ENCODE measurements at places on chromosomes 6 and 20.

GRCh38 chr6:107114926-107115694, at the start of gene BEND3:
BEND3 (minus strand) TSS chr6:107115515; CDS start chr6:107099285, 16,230 bp downstream.
- H3K4me3 ChIP-seq, result peak within 1 kb of the TSS; percentile 77
- H3K36me3 ChIP-seq, result no peaks in the 10 kb centered on the region
- H3K27ac ChIP-seq, result peak within 1 kb of the TSS; percentile 77
- DNase-seq, result no peak
- peaks cover 16% of the 10 kb centered on the region for H3K4me1 ChIP-seq

DNA sequence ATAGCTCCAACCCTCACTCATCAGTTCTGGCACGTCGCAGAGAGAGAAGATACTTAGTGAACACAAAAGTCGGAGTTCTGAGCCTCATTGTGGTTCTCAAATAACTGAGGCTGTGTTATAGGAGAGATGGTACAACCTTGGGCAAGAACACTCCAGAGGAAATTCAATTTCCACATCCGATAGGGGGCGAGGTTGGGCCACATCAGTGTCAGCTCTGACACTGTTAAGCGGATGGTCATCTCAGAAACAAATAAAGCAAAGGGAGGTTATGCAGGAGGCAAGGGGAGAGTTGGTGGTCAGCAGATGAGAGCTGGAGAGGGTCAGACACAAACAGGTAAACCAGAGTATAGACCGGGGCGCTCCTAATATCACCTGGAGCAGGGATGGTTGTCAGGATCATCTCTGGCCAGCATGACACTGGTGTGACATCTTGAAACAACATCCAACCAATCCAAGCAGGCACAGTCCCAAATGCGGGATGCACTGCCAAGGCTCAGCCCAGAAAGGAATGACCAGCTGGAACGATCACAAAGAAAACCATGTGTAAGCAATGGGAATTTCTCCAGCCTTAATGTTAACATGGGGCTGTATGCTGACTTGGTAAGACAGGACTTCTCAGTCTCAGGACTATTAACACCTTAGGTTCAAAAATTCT, 331.8 kb downstream of the HACE1 start:
- peak overlapping the region; percentile 52 for H3K27ac ChIP-seq
- no peak overlapping the region for H3K4me3 ChIP-seq
- H3K36me3 ChIP-seq, result no peaks in the 10 kb centered on the region

DNA sequence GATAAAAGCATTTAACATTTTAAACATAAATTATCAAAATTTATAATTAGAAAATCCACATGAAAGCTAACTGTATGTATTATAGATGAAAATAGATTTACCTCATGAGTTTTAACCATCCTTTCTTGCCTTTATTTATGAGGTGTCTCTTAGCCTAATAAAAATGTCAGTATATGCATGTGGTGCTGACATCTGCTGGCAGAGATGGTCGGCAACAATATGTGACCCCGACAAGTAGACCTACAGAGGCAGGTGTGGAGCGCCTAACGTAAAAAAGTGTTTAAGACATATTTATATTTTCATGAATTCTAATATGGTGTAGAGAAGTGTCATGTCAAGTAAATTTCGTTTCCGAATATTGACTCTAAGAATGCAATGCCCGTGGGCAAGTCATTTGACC, 149.0 kb upstream of the FUT9 start:
- no peak for DNase-seq
- H3K27ac ChIP-seq, result no peak overlapping the region
- no peaks in the 10 kb centered on the region for H3K36me3 ChIP-seq
- no peak overlapping the region for H3K4me3 ChIP-seq
- H3K4me1 ChIP-seq, result no peaks in the 10 kb centered on the region

GRCh38 chr20:1757606-1758512, 100.3 kb upstream of the SIRPG start:
- no peaks in the 10 kb centered on the region for H3K36me3 ChIP-seq
- H3K27me3 ChIP-seq, result peaks cover 8% of the 10 kb centered on the region
- no peak overlapping the region for H3K4me3 ChIP-seq

GRCh38 chr20:7346562-7346961, 579.1 kb downstream of the BMP2 start:
- no peak for DNase-seq
- no peaks in the 10 kb centered on the region for H3K4me1 ChIP-seq

GRCh38 chr20:51801122-51801822, 1.0 kb downstream of the SALL4 start:
- DNase-seq, result no peak
- H3K27me3 ChIP-seq, result no peaks in the 10 kb centered on the region
- no peaks in the 10 kb centered on the region for H3K36me3 ChIP-seq
- peaks cover 11% of the 10 kb centered on the region for H3K4me1 ChIP-seq

- no peaks in the 10 kb centered on the region for H3K27me3 ChIP-seq
- 0 out of 2 replicates have a peak overlapping the region, but pooled peaks have one; percentile 31 for H3K27ac ChIP-seq
- H3K36me3 ChIP-seq, result no peaks in the 10 kb centered on the region
- no peak overlapping the region for H3K4me3 ChIP-seq
- peaks cover 9% of the 10 kb centered on the region for H3K4me1 ChIP-seq
Observed at GRCh38 chr20:21182832-21183563, 57.1 kb downstream of the KIZ start.

DNA sequence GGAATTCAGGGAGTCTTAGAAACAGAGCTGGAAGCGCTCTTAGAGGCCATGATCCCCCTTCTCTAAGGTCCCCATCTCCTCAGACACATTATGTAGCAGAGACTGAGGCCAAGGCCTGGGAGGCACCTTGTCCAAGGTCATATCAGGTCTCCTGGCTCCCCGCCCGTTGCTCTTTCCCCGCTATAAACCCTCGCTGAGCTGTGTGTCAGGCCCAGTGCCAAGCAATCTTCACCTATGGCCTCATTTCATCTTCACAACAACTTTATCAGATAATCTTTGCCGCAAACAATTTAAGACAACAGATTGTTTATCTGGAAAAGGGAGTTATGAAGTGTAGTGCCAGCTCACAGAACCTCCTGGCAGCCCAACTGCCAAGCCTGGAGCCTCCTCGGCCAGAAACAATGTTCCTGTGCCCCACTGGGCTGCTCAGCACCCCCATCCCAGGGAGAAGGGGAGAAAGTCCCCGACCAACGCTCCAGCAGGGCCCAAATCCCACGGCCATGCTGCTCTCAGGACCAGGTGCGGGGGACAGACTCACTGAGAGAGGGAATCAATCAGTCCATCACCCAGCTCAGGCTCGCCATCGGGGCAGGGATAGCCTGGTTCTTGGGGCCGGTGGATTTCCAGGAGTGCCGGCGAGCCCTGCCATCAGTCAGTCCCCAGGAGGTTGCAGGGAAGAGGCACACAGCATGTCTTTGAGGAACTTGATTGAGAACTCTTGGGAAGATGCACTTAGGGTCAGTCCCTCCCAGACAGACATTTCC, 16.9 kb upstream of the FANCE start:
- peak overlapping the region; percentile 35 for H3K27ac ChIP-seq
- no peaks in the 10 kb centered on the region for H3K27me3 ChIP-seq
- no peak for DNase-seq
- no peak overlapping the region for H3K4me3 ChIP-seq

DNA sequence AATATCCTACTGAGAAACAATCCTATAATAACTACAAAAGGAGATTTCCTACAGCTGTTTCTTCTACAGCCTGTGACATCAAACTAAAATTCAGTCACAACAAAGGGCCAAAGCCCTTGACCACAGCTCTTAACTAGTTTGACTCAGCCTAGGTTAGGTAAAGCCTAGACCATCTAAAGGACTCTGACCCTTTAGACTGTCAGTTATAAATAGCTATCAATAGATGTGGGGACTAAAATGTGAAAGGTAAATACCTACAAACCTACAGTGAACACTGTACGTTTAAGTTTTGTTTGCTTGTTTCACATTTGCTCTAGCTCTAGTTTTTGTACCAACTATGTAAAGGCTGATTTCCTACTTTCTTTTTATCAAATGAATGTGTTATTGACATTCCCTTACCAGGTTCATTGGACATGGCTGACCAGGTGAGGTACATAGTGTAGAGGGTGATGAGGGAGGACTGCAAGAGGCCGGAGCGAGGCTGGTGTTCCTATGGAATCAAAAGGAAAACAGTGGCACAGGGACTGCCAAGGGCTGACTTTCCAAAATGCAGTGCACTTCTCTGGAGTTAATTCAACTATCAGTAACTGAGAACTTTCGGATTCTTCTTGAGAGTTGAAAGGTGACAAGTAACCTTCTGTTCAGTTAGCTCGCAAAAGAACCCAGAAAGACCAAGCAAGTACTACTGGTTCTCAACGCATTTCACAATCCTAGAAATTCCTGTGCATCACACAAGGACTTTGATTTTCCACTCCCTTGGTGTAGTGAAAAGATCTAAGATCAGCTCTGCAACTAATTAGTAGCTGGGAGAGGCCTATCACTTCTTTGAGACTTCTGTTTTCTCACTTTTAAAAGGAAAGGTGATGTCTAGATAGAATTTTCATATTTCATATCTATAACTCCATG, 17.2 kb downstream of the SERINC3 start:
- no peaks in the 10 kb centered on the region for H3K4me1 ChIP-seq
- H3K4me3 ChIP-seq, result no peak overlapping the region
- no peaks in the 10 kb centered on the region for H3K27me3 ChIP-seq

- peaks cover 5% of the 10 kb centered on the region for H3K27me3 ChIP-seq
- no peak overlapping the region for H3K27ac ChIP-seq
- H3K36me3 ChIP-seq, result no peaks in the 10 kb centered on the region
- no peaks in the 10 kb centered on the region for H3K4me1 ChIP-seq
- H3K4me3 ChIP-seq, result no peak overlapping the region
Observed at GRCh38 chr20:48278961-48279481, 493.7 kb upstream of the SULF2 start.

DNA sequence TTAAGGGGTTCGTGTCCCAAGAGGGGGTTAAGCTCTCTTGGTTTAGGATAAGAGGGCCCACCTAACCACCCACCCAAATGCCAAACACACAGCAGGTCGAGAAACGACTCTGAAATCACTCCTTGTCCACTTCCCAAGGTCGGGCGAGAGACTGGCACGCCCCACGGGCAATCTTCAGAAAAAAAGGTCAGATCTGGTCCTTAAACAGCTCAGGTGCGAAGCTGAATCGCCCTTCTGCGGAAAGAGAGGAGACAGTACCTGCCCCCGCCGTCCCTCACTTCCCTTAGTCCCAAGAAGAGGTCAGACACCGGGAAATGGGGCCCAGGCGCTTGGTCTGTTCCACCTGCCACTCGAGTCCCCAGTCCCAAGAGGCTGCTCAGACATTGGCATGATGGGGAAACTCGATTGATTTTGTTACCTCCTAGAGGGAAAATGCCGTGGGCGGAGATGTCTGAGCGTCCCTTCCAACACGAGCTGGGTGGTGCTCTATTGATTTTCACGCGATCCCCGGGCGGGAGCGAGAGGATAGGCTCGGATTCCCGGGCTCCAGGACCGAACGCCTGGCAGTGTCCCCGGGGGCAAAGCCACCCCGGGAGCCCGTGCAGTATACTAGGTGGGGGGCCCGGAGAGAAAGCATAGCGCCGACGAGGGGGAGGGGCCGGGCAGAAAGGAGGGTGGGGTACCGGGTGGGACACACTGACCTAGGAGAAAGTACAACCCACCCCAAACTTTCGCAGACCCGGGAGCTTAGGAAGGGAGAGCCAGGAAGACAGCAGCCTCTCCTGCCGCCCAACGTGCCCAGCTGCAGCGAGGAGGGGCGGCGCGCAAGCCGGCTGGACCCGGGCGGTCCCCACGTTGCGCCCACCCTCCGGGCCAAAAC, 1.1 kb upstream of the SAMD5 start:
- peaks cover 7% of the 10 kb centered on the region for H3K4me1 ChIP-seq
- no peak overlapping the region for H3K27ac ChIP-seq
- peaks cover 14% of the 10 kb centered on the region for H3K27me3 ChIP-seq
- H3K4me3 ChIP-seq, result peak overlapping the region; percentile 49

- H3K27ac ChIP-seq, result no peak overlapping the region
- DNase-seq, result no peak
- no peaks in the 10 kb centered on the region for H3K36me3 ChIP-seq
- no peaks in the 10 kb centered on the region for H3K27me3 ChIP-seq
- H3K4me3 ChIP-seq, result no peak overlapping the region
- H3K4me1 ChIP-seq, result no peaks in the 10 kb centered on the region
Observed at GRCh38 chr6:130070792-130071191, 52.4 kb downstream of the L3MBTL3 start.

- no peaks in the 10 kb centered on the region for H3K4me1 ChIP-seq
- no peak overlapping the region for H3K27ac ChIP-seq
- H3K4me3 ChIP-seq, result no peak overlapping the region
- no peaks in the 10 kb centered on the region for H3K27me3 ChIP-seq
Observed at GRCh38 chr6:43993881-43994523, 133.2 kb downstream of the MRPL14 start.

DNA sequence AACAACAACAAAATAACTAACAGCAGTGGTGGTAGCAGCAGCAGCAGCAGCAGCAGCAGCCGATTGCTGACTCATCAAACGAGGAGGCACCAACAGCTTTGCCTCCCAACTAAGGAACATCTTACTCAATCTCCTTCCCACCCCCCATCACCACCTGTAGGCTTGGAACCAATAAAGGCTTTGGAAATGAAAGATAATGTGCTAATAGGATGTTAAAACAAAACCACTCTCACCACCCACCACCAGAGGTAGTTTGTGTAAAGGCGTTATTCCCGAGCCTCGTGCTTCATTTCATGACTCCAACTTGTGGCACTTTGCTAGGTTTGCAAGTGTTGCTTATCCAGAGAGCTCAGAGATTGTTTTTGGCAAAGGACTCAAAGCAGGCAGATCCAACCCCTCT, 346.5 kb downstream of the CD83 start:
- H3K27me3 ChIP-seq, result no peaks in the 10 kb centered on the region
- H3K4me3 ChIP-seq, result no peak overlapping the region
- H3K36me3 ChIP-seq, result no peaks in the 10 kb centered on the region

DNA sequence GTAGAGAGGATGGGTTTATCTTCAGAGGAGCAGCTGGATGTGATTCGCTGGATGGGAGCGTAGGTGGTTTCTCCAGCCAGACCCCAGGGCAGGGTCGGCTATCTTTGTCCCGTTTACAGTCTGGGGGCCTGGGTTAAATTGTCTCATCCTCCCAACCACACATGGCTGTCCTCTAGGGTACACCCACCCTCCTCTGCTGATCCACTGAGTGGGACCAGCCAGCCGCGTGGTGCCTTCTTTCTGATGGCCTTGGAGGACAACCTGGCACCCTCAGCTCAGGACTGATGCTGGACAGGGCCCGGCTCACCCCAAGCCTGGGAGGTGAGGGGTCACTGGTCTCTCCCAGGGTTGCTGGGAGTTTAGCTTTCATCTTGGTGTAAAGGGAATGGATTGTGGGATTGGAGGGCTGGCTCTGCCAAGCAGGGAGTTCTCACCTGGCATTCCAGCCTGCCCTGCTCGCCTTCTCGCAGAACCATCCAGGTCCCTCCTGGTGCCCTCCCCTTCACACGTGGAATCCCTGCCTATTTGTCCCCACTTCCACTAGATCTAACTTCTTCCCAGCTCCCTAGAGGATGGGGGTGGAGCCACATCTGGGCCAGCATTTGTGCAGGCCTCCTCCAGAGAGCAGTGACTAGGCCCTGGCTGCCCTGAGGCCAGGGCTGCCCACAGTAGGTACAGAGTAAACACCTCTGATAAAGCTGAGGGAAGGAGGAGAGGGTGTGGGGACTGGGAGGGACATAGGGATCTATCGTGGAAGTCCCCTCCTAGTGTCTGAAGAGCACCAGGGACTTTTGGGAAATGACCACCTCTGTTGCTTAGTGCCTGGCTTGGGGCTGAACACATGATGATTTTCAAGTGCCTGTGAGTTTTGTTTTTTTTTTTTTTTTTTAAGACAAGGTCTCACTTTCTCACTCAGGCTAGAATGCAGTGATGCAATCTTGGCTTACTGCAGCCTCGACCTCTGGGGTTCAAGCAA, 1.6 kb downstream of the ITPR3 start:
- peak overlapping the region; percentile 82 for H3K4me3 ChIP-seq
- H3K27me3 ChIP-seq, result no peaks in the 10 kb centered on the region
- H3K36me3 ChIP-seq, result no peaks in the 10 kb centered on the region

- H3K27ac ChIP-seq, result no peak overlapping the region
- no peaks in the 10 kb centered on the region for H3K4me1 ChIP-seq
- H3K27me3 ChIP-seq, result peaks cover 3% of the 10 kb centered on the region
- no peaks in the 10 kb centered on the region for H3K36me3 ChIP-seq
Observed at GRCh38 chr6:11275598-11275997, 43.1 kb upstream of the NEDD9 start.

- no peak for DNase-seq
- H3K4me3 ChIP-seq, result no peak overlapping the region
Observed at GRCh38 chr6:129845696-129846095, 15.4 kb downstream of the TMEM244 start.
